ENCODE measurements at places on chromosomes 6 and 20. TPM values are rescaled to one million over a fixed set of nuclear protein-coding genes. Genes with fewer than 3 reads are reported as not detected.

GRCh38 chr6:106749609-106750008 is 120.2 kb downstream of the QRSL1 start:
- H3K4me3 ChIP-seq, result no peak overlapping the region
- H3K27me3 ChIP-seq, result peaks cover 22% of the 10 kb centered on the region
- DNase-seq, result no peak
- H3K4me1 ChIP-seq, result no peaks in the 10 kb centered on the region

DNA sequence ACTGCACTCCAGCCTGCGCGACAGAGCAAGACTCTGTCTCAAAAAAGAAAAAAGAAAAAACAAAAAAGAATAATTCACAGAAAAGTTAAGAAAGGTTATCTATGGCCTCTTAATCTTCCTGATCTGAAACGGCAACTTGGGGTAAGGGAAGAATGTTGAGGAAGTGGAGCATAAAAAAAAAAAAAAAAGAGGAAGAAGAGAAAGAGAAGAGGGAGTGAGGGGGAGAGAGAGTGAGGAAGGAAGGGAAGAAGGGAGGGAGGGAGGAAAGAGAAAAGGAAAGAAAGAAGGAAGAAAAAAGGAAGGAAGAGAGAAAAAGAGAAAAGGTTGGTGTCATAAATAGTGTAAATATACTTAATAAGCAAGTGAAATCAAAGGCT is 68.9 kb upstream of the NCOA3 start:
- H3K27me3 ChIP-seq, result peaks cover 4% of the 10 kb centered on the region
- H3K36me3 ChIP-seq, result peaks cover 2% of the 10 kb centered on the region
- peak overlapping the region; percentile 33 for H3K27ac ChIP-seq
- H3K4me3 ChIP-seq, result no peak overlapping the region
- no peaks in the 10 kb centered on the region for H3K4me1 ChIP-seq
- no peak for DNase-seq

DNA sequence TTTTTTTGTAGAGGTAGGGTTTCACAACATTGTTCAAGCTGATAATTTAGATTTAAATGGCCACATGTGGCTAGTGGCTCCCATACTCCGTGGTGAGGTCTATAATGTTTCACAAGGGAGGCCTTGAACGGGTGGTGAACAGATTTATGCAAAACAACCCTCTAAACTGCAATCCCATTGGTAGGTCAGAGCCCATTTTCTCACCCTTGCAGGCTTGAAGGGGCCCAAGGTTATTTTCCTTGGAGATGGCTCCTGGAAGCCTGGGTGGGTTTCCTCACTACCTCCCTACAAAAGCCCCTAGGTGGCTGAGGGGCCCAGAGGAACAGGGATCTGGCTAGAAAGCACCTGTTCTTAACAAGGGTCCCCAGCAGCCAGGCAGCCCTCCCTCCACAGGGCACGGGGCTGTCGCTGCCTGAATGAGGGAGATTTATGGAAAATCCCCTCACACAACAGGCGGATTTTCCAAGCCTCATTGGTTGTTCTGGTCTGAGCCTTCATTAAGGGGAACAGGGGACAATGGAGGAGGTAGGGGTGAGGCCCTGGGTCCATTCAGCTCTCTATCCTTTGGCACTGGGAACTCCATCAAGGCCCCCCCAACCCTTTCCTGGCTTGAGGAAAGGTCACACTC is 64.6 kb downstream of the VEGFA start:
- DNase-seq, result no peak
- no peaks in the 10 kb centered on the region for H3K4me1 ChIP-seq
- no peaks in the 10 kb centered on the region for H3K36me3 ChIP-seq
- H3K27me3 ChIP-seq, result peaks cover 6% of the 10 kb centered on the region
- no peak overlapping the region for H3K27ac ChIP-seq
- no peak overlapping the region for H3K4me3 ChIP-seq

GRCh38 chr20:47854687-47855212 is 69.5 kb upstream of the SULF2 start:
- no peaks in the 10 kb centered on the region for H3K36me3 ChIP-seq
- H3K27ac ChIP-seq, result no peak overlapping the region
- H3K4me3 ChIP-seq, result no peak overlapping the region
- peaks cover 5% of the 10 kb centered on the region for H3K27me3 ChIP-seq
- H3K4me1 ChIP-seq, result no peaks in the 10 kb centered on the region
- no peak for DNase-seq

DNA sequence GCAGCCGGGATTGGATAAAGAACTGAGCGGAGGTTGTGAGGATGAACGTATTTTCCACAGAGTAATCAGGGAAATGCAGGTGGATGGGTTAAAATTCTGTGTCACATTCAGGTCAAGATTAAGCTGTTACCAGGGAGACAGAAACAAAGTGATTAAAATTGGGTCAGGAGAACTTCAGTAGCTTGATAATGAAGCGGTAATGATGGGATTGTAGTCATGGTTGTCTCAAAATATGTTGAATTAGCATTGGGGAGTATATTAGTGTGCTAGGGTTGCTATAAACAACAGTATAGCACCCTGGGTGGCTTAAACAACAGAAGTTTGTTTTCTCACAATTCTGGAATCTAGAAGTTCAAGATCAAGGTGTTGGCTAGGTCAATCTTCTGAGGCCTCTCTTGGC is 155.5 kb downstream of the GJA1 start:
- H3K27me3 ChIP-seq, result no peaks in the 10 kb centered on the region
- no peaks in the 10 kb centered on the region for H3K4me1 ChIP-seq
- no peak overlapping the region for H3K4me3 ChIP-seq
- H3K36me3 ChIP-seq, result no peaks in the 10 kb centered on the region
- no peak for DNase-seq

- no peaks in the 10 kb centered on the region for H3K4me1 ChIP-seq
- H3K27ac ChIP-seq, result no peak overlapping the region
- no peak overlapping the region for H3K4me3 ChIP-seq
- DNase-seq, result no peak
- no peaks in the 10 kb centered on the region for H3K36me3 ChIP-seq
- peaks cover 4% of the 10 kb centered on the region for H3K27me3 ChIP-seq
Observed at GRCh38 chr20:44758247-44759101, 12.8 kb downstream of the KCNK15 start.

DNA sequence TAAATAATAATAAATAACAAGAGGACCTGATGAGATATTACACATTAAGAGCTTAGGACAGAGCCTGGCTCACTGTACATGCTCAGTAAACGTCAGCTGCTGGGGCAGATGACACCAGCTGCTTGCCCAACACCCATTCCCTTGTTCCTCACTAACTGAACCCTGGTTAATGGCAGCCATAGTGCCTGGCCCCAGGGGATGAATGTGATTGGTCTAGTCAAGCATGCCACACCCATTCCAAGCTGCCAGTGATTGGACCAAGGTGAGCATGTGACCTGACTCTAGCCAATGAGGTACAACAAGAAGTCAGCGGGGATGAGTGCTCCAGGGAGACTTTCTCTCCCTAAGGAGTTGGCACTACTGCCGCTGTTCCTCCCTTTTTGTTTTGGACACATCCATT is 85.1 kb upstream of the PTPN1 start:
- H3K27me3 ChIP-seq, result peaks cover 10% of the 10 kb centered on the region
- H3K4me1 ChIP-seq, result peaks cover 1% of the 10 kb centered on the region
- H3K27ac ChIP-seq, result no peak overlapping the region

GRCh38 chr6:91099479-91099878 is 512.6 kb upstream of the MAP3K7 start:
- no peak overlapping the region for H3K27ac ChIP-seq
- no peaks in the 10 kb centered on the region for H3K27me3 ChIP-seq
- no peak overlapping the region for H3K4me3 ChIP-seq
- DNase-seq, result no peak

- peaks cover 15% of the 10 kb centered on the region for H3K4me1 ChIP-seq
- H3K4me3 ChIP-seq, result no peak overlapping the region
Observed at GRCh38 chr6:96929741-96930140, 5.2 kb downstream of the KLHL32 start.

DNA sequence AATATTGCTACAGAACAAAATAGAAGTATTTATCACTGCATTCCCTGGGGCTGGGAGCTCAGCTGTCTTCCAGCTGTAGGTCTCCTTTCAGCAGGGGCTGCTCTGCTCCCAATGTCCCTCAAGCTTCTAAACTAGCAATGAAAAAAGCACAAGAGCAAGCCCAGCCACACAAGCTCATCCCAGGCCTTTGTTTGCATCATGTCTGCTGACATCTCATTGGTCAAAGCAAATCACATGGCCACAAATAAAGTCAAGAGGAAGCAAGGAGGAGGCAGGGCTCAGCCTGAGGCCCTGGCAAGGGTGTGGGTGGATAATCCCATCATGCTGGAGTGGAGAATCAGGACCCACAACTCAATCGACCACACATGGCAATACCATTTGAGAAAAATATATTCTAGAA is 2.2 kb upstream of the BFSP1 start:
- peak; percentile 33 for DNase-seq
- H3K27ac ChIP-seq, result no peak overlapping the region
- H3K36me3 ChIP-seq, result no peaks in the 10 kb centered on the region
- H3K4me1 ChIP-seq, result peaks cover 39% of the 10 kb centered on the region
- peaks cover 15% of the 10 kb centered on the region for H3K27me3 ChIP-seq
- H3K4me3 ChIP-seq, result no peak overlapping the region

DNA sequence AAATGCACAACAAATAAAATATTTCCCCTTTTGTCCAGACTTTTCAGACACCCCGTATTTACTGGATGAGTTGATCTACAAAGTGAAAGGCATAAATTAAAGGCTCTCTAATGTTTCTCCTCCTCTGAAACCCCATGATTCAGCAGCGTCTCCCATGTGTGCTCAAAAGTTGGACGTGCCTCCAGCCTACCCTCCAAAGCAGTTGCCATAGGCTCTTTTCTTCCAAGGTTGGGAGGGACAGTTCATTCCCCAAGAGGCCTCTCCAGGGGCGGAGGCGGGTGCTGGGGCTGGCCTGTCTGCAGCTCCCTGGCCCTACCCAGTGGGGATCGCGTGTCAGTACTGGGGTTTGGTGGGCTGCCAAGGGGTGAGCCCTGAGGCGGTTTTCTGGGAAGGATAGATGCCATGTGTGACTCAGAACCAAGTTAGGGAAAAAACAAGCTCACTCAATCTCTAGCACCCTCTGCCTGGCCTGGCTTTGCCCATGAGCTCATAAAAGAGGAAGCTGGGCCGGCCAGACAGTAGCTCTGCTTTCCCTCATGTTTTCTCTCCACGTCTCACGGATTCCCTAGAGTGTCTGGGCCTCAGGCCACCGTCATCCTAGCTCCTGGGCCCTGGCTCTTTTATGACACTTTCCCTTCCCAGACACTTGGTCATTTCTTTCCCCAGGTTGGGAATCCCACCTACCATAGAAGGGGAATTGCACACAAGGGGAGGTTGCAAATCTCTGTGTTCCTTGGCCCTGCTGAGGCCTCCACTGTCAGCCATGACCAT is 8.0 kb upstream of the IER3 start:
- H3K4me1 ChIP-seq, result peaks cover 22% of the 10 kb centered on the region
- DNase-seq, result no peak
- H3K36me3 ChIP-seq, result no peaks in the 10 kb centered on the region

GRCh38 chr6:42970871-42971612 is 7.9 kb downstream of the PEX6 start:
- peaks cover 11% of the 10 kb centered on the region for H3K36me3 ChIP-seq
- no peak overlapping the region for H3K4me3 ChIP-seq
- DNase-seq, result no peak
- peaks cover 5% of the 10 kb centered on the region for H3K4me1 ChIP-seq
- H3K27me3 ChIP-seq, result no peaks in the 10 kb centered on the region

LRP11 gene
- 7.4 TPM for total RNA-seq

GHRH gene
- not detected for total RNA-seq

EBF4 gene
- 0.27 TPM for total RNA-seq

VSTM2L gene
- total RNA-seq, result not detected
